ENCODE measurements at places on chromosomes 7 and 10.

DNA sequence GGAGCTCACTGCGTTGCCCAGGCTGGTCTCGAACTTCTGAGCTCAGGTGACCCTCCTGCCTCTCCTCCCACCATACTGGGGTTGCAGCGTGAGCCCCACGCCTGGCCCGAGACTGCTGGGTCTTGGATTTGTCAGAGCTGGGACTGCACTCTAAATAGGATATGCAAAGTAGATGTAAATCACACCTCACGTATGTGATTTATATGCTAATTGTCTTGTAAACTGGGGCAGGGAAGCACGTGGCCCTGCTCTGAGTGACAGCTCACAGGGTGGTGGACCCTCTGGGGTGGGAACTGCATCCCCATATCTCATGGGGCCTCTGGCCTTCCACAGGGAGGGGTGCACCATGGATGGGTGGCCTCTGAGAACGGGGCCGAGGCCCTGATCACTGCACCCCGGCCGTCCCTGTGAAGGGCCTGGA lies 34.1 kb downstream of the GET4 start:
- DNase-seq = no peak

DNA sequence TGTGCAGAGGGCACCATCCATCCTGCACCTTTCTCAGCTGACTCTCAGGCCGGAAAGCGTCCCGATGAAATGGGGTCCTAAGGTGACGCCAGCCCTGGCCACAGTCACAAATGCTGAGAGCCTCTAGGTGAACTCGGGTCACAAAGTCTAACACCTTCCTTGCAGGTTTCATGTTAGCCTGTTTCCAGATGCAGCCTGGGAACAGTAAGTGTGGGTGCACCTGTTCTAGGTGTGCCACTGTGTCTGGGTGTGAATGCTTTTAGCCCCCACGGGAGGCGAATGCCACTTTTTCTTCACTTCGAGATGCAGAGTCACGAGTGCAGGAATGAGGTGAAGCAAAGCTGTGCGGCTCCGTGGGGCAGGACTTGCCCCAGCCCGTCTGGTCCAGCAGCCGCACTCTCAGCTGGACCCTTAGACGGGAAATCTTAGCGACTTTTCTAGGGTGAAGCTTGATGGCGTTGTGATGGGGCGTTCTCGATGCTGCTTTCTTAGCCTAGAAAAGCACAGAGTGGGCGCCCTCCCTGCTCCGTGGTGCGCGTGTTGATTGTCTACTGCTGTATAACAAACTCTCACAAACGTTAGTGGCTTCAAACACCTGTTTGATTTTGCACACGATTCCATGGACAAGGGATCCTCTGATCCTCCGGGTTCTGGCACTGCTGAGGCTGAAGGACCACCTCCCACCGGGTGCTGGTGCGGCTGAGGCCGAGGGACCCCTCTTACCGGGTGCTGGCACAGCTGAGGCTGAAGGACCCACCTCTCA lies 13.6 kb upstream of the VIPR2 start:
- DNase-seq = no peak

GRCh38 chr7:2038931-2039728 lies 193.6 kb downstream of the MAD1L1 start:
- DNase-seq = no peak

DNA sequence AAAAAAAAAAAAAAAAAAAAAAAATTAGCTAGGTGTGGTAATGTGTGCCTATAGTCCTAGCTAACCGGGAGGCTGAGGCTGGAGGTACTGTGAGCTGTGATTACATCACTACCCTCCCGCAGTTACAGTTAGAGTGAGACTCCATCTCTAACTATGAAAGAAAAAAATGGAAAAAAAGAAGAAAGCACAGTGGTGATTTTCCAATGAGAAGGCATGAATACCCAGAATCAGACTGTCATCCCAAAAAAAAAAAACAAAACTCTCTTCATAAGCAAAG lies 269.9 kb upstream of the MKLN1 start:
- no peak for DNase-seq

DNA sequence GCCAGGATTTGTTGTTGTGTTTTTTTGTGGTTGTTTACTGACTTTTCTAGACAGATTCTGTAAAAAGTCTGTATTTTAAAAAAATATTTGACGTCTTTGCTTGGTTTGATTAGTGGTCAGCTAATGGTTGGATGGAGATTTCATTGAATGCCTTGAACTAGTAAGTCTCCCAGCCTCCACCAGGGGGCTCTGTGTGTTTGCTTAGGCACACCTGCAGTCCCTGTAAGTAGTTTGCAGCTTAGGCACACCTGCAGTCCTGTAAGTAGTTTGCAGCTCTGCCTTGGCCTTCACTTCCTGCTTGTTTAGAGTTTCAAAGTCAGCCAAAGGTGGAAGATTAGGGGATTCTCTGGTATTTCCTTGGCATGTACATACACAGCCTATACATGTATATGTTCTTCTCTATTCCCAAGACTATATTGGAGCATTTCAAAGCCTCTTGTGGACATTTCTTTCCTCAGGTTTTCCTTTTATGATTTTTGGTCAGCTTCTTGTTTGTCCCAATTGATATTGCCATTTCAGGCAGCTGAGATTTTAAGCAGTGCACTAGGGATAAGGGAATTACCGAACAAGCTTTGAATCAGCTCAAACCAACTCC lies 101.6 kb downstream of the CCSER2 start:
- DNase-seq = peak; percentile 28

DNA sequence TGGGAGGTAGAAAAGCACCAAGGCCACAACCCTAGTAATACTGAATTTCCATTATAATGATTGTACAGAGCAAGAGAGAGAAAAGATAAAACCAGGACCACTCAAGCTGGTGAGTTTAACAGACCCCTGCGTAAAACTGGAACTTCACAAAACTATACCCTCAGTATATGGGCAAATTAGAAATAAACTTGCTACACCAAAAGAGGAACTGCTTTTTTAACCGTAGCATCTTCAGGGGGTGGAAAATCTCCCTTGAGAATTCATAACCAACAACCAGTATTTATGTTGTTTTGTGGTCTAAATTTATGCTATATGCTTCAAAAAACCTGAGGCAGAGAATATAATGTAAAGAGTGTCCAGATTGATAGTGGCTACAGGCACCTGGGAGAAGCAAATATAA lies 171.2 kb downstream of the SGMS1 start:
- DNase-seq = no peak

- no peak for DNase-seq
Observed at GRCh38 chr7:138352570-138353461, 107.2 kb upstream of the TRIM24 start.

DNA sequence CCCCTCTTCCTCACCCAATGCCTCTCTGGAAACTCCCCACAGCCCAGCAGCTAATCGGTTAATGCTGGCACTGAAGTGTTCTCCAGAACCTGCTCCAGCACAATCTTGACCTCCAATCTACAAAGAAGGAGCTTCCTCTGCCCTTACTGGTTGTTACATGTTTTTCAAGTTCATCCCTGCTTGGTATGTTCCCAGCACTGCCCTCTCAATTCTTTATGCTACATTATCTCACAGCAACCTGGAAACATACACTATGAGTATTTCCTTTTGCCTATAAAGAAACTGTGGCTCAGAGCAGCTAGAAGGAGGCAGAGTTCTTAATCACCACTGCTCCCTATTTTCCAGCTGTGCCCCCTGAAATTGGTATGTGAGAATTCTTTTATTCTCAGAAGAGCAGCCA lies 84.1 kb upstream of the KMT2E start:
- no peak for DNase-seq

DNA sequence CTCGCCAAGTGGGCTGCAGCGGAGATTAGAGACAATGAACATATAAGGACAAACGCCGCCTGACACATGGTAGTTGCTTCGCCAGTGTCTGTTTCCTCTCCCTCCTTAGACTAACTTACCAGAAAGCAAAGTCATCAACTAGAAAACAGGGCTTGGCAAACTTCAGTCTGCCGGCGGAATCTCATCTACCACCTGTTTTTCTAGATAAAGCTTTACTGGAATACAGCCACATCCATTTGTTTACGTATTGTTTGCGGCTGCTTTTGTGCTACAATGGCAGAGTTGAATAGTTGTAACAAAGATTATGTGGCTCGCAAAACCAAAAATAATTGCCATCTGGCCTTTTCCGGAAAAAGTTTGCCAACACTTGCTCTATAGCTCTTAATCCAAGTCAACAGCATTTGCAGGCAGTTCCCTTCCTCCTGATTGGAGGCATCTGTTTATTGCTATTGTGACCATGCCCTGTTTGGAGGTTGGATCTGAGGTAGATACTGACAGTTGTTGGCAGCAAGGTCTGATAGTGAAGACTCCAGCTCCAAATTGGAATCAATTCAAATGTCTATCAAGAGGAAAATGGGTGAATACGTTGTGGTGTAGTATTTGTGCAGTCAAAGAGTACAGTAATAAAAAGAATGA lies 260.6 kb downstream of the POU6F2 start:
- DNase-seq = no peak

GRCh38 chr7:127789031-127789430 lies 137.0 kb downstream of the SND1 start:
- DNase-seq = no peak

DNA sequence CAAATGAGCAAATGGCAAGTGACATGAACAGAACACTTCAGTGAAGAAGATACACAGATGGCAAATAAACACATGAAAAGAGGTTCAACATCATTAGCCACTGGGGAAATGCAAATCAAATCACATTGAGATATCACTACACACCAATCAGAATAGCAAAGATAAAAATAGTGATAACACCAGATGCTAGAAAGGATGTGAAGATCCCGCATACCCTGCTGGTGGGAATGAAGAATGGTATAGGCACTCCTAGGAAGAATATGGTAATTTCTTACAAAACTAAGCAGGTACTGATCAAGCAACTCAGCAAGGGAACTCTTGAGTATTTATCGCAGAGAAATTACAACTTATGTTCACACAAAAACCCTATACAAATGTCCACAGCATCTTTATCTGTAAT lies 11.2 kb downstream of the LAMB4 start:
- no peak for DNase-seq

DNA sequence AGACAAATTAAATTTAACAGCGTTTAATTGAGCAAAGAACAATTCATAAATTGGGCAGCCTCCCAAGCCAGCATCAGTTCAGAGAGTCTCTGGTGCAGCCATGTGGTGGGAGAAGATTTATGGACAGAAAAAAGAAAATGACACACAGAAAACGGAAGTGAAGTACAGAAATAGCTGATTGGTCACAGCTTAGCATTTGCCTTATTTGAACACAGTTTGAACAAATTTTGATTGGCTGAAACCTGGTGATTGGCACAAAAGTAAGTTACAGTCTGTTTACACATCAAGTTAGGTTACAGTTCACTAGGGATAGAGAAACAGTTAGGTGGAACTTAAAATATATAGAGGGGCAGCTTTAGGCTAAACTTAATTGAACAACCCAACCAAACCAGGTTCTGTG lies 720.1 kb downstream of the TYW1 start:
- DNase-seq = no peak

DNA sequence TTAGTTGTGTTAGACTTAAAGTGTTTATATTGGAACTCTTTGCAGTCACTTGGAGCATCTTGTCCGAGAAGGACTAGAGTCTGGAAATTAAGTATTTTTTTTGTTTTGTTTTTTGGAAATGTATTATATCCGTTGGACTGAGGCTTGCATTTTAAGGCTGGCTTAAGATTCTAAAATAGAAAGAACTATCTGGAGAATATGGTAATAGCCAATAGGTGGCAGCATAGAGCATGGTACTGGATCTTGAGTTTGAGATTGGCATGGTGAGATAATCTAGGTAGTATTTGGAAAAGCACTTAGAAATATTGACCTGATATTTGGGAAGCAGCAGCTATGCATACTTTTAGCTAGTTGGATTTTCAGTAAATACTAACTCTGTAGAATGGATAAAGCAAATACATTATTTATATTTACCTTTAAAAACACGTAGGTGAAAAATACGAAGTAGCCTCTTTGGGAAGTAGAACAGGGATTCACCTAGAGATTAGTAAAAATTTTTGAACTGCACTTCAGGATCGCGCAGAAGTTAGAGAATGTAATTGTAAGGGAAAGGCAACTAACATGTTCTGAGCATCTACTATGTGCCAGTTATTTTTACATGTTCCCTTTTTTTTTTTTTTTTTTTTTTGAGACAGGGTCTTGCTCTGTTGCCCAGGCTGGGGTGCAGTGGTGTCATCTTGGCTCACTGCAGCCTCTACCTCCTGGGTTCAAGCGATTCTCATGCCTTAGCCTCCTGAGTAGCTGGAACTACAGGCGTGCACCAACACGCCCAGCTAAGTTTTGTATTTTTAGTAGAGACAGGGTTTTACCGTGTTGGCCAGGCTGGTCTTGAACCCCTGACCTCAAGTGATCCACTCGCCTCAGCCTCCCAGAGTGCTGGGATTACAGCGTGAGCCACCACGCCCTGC lies 78.6 kb downstream of the LCOR start:
- no peak for DNase-seq

DNA sequence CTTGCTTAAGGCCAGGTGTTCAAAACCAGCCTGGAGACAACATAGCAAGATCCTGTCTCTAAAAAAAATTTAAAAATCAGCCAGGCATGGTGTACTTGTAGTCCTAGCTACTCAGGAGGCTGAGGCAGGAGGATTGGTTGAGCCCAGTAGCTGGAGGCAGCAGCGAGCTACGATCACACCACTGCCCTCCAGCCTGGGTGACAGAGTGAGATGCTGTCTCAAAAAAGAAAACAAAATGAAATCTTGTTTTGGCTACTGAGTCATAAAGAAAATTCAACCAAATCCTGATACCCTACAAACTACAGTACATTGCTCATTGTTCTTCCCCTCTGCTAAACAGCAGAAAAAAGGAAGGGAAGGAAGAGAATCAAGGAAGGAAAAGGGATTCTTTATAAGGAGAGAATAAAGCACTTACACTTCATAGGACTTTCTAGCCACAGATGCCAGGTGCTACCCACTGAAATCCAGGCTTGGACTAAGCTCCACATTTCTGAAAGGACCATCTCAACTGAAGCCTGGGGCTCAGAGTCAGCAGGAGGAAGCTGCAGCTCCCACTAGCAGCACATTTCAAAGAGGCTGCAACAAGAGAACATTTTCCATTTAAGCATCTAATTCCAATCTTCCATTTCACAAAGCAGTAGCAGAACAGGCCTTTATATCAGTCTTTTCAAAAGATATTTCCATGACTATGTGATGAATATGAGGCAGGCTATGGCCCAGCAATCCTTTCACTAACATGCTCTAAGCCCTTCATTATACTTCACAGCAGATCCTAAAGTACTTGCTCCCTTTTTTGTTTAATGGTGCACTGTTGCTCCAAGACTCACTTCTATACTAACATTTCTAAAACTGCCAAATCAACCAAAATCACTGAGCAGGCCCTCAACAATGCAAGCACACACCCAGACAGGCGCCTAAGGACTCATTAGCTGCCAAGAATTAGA lies 13.5 kb downstream of the TNPO3 start:
- DNase-seq = no peak

DNA sequence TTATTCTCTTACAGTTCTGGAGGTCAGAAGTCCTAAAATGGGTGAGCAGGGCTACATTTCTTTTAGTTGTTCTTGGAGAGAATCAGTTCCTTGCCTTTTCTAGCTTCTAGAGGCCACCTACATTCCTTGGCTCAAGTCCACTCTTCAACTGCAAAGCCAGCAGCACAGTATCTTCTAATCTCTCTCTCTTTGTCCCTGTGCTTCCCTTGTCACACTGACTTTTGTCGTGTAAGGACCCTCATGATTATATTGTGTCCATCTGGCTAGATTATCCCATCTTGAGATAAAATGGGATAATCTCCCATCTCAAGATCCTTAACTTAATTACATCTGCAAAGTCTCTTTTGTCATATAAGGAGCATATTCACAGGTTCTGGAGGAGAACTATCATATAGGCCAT lies 359.0 kb downstream of the ADRA2A start:
- DNase-seq = no peak
